ENCODE measurements at places on chromosomes 16 and 17.
A peak's percentile ranks its signal among the peaks of the same experiment; 100 is the strongest.

GRCh38 chr17:41505007-41505808 lies at the start of gene KRT13:
Gene KRT13, minus strand, starts transcription at chr17:41505612. Its CDS starts 62 bp downstream, at chr17:41505550.
- no peak for DNase-seq

DNA sequence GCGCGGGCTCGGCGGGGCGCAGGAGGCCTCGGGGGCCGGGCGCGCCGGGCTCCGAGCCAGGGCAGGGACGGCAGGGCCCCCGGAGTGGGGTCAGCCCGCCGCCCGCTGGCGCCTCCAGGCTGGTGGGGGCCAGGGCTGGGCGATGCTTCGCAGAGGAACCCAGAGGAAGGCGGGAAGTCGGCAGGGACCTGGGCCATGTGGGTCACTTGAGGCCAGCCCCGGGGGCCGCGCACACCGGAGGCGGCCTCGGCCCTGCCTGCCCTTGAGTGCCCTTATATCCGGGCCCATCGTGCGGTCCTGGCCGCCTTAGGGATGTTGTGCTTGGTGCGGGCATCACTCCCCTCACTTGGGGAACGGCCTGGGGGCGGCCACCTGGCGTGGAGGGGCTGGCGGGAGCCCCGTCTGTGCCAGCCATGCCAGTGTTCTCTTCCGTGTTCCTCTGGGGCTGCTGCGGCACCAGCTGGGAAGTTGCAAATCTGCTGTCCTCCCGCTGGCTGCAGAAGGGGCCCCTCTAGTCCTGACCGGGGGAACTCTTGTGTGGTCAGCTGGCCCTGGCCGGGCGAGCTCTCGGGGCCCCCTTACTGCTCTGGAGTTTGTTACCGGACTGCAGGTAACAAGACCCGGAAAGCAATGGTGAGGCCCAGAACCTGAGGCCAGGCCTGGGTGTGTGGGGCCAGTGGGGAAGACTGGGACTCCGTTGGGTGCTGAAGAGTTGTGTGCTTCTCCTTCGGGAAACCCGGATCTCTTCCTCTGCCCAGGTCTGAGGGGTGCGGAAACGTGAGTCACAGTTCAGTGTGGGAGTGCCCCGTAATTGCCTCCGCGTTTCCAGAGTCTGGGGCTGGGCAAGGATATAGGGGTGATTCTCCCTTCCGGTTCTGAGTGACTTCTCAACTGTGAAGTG lies 849 bp downstream of the CAPN15 start:
- DNase-seq, result peak; percentile 73

- peak; percentile 36 for DNase-seq
Observed at GRCh38 chr16:12178251-12178990, 201.9 kb downstream of the SNX29 start.

- DNase-seq, result no peak
Observed at GRCh38 chr17:41013181-41013580, 4.3 kb upstream of the KRTAP3-1 start.

- peak; percentile 9 for DNase-seq
Observed at GRCh38 chr16:85690469-85691064, 1.8 kb upstream of the GINS2 start.

DNA sequence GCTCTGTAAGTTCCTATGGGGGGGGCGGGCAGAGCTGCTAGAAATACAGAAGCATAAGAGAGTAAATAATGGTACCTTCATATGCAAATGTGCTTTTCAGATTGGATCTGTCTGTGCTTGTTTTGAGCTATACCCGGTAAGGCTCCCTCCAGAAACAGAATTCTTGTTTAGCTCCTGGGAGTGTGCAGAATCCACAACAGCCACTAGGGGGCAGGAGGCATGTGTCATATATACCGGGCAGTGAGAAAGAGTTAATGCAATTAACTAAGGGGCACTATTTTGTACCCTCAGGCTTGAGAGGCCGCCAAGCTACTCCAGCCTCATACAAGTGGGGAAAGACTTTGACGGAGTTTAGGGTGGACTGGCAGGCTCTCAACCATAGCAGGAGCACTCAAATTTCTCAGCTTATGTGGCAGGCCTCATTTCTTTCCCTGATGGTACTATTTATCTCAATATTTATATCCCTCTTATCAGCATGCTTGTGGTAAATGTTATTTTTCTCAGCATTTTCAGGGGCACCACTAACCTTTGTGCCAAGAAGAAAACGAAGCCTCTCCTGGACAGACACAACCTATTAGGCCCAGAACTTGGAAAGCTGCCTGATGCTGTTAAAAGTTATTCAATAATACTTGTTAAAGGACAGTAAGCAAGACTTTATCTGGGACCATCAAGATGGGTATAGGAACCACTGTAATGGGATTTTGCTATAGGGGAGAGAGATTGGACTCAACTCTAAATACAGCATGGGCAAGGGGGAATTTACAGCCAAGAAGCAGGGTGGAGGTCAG lies 10.7 kb upstream of the CENPV start:
- DNase-seq, result peak; percentile 70

DNA sequence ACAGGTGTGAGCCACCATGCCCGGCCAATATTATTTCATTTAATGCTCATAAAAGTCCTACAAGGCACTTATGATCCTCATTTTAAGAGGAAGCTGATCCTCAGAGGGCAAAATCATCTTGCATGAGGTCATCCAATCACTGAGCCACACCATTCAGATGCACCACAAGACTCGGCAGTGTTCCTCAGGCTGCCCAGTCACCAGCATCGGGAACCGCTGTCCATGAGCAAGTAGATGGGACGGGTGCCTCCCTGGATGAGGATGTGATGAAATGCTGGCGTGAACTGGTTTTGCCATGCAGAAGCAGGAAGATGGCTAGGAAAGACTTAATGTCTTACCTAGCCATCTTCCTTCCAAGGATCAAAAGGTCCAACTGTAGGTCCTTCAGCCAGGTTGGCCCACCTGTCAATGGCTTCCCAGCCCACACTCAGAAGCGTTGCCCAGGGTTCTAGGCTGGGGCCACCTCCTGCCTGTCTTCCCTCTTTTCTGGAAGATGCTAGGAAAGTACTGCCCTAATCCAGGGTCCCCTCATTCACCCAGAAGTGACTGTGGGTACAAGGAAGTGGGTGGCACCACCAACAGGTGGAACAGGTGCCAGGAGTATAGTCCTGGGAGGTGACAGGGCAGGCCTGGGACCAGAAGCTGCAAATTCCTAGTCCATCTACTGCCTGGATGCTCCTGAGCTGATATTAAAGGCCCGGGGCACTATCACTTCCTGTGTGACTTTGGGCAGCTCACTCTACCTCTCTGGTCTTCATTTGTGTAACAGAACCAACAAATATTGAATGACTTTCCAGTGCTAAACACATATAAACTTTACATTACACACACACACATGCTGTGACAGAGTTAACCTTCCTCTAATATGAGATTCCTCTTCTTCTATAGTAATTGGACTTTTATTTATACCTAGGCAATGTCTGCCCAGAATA lies 32.2 kb upstream of the CRYBA1 start:
- no peak for DNase-seq

DNA sequence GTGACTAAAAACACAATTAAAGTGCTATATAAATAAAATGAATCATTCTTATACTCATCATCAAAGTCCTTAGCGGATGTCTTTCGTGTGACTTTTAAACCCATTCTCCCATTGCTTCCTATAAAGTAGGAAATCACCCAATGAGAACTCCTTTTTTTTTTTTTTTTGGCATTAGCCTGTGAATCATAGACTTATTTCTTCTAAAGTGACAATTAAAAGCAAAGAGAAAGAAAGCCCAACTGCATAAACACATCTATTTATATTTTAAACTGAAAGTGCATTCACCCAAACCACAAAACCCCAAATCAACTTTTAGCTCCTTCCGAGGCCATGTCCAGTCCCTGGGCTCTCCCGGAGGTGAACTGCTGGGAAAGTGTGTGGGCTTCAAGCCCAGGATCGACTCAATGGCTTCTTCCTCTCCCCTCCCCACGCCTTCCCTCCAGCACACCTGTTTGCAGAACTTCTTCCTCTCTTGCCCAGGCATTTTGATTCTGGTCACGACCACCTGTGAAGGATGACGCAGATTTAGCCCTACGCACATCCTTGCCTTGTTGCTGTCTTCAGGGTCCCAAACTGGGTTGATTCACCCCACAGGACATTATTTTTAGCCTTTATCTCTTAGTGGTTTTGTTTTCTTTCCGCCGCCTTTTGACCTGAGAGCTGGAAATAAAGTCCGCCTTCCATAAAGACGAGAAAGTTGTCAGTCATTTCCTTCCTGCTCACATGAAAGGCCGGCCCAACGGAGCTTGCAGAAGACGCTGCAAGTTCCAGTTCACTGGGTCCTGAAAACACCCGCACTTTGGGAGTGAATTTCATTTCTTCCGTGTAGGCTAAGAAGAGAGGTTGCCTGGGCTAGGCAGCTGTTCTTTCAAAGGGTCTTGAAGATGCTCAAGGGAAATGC lies 166.8 kb downstream of the MAP2K6 start:
- DNase-seq, result peak; percentile 47

DNA sequence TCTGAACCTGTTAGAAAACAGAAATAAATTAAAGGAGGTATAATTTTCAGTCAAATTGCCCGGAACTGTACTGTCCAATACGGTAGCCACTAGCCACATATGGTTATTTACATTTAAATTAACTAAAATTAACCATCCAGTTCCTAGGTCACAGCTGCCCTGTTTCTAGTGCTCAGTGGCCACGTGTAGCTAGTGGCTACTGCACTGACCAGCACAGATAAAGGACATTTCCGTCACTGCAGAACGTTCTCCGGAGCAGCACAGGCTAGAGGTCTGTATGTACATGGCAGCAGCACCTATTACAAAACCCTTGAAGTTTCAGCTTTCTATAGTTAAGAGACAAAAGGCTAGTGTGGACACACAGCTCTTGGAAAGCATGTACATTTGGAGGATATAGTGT lies 33.7 kb downstream of the CPSF4L start:
- DNase-seq, result no peak

DNA sequence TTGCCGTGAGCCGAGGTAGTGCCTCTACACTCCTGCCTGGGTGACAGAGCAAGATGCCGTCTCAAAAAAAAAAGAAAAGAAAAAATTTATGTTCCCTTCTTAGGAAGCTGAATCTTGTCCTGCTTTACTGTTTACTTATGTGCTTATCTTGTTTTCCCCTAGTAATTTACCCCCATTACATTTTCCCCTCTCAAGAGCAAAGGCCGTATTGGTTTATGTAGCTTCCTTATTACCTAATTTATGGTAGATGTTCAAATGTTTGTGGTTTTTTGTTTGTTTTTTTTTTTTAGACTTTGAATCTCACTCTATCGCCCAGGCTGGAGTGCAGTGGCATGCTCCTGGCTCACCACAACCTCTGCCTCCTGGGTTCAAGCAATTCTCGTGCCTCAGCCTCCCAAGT lies 10.3 kb upstream of the SLC52A1 start:
- DNase-seq, result no peak

All from iris pigment epithelial cell (primary cell).